ENCODE measurements at places on chromosomes 3 and 15.

- DNase-seq, result no peak
Observed at GRCh38 chr3:13872451-13872850, 7.4 kb downstream of the WNT7A start.

DNA sequence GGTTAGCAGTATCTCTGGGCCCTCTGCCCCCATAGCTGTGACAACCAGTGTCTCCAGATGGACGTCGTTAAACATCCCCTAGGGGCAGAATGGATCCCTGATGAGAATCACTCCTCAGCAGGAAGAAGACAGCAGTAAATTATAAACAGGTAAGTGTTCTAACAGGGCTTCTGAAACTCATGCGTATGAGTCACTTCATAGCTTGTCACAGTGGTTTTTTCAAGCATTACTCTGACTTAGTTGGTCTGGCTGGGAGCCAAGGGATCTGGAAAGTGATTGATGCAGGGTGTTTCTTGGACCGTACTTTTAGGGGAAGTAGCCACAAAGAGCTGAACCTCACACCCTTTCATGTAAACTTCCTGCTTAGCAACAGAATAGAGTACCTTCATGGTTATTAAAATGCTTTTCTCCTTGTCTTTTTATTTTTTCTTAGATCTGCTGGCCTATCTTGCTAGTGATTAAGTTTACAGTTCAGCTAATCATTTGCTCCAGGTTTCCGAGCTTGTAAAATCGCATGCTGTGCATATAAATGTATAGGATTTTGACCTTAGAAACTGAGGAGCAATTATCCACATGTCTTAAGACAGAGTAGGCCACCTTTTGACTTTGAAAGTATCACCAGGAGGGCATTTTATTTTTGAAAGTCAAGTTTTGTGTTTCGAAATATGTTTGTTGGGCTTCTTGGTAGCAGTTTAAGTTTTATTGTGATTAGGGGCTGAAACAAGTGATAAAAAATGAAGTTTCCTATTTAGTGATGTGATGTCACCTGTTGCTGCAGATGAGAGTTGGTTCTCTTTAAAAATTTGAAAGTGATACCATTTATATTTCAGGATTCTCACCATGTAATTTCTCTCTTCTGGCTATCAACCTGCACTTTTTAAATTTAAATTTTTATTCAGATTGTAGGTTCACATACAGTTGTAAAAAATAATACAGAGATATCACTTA, 333.9 kb downstream of the PTPRG start:
- peak; percentile 45 for DNase-seq

DNA sequence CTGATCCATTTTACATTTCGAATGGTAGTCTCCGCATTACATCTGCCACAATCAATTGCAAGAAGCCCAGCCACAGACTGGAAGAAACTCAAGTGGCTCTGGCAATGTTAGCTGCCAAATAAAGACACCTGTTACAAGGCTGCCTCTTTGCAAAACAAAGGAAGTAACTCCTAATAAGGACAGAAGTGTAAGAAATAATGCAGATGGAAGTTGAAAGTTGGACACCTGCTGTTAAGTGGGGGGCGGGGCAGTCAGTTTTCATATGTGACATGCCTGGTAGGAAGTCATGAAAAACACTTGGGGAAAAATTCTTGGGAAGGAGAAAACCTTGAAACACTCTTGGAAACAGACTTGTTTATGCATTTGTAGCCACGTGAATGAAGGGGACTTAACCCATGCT, 54.1 kb upstream of the ATP2C1 start:
- DNase-seq, result peak; percentile 16

DNA sequence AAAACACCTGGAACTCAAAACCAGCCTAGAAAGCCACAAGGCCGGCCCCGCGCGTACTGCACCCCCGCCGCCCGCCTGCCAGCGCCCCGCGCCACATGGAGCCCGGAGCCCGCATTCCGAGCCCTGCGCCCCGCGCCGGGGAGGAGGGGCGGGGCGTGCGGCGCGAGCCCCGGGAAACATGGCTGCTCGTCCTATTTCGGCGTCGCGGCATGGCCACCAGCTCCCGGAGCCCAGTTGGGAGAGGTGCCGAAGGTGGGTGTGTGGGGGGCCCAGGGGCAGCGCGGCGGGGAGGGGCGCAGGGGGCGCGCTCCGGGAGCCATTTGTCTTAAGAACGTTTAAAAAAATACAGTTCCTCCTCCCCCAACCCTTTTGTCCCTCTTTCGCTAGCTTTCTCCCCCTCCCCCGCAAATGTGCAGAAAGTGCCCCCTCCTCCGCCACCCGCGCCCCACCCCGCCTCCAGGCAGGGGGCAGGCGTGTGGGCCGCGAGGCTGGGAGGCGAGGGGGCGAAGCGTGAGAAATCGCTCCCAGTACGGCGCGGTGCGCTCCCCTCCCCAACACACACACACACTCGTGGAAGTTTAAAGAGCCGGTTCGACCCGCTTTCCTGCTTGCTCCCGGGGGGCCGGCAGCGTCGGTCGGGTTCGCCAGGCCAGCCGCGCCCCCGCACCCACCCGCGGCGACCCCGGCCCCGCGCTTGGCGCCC, 2.5 kb downstream of the ANP32A start:
- peak; percentile 69 for DNase-seq

DNA sequence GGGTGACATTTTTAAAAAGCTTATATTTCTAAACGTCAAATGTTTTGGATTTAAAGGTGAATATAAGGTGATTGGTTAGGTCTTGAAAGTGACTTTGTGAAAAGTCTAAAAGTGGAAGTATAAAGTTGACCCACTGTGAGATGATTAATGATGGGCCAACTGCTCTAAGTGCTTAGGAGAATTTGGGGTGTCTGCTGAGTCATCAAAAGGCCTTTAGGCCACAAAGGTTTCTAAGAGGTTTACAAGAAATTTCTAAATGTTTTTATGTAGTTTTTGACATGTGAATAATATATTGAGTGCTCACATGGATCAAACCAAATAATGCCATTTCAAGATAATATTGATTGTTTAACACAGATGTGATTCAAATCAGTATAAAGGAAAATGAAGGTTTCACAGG, 39.2 kb upstream of the SLC2A2 start:
- no peak for DNase-seq

- no peak for DNase-seq
Observed at GRCh38 chr3:31038086-31038739, 143.8 kb upstream of the GADL1 start.

DNA sequence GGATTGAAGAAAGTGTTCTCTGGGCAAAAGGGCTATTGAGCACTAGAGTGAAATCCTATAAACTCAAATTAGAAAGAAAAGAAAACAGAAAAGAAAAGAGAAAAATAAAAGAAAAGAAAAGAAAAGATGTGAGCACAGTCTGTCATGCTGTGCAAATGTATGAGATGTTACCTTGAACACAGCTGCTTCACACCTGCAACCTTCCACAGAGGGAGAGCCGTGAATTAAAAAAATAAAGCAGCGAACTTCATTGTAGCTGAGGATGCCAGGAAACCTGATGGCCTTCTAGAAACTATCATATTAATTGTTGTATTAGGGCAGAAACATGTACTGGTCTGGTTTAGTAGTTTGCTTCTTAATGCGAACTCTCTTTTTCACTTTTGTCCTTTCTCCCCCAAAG, 88.0 kb upstream of the SATB1 start:
- no peak for DNase-seq

DNA sequence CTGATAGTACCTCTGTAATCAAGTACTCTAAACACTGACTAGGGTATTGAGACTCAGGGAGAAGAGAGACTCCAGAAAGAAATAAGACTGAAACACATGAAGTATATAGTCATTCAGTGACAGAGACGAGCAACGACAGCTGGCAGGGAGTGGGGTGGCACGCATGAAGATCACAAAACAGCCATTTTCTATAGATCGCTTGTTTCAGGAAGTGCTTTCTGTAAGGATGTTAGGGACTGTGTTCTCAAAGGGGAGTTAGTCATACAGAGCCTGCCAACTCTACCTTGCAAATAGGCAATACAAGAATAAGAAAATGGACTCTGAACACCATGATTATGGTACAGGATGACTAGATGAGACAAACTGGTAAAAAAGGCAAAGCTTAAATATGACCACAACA, 139.5 kb downstream of the TBL1XR1 start:
- no peak for DNase-seq

Measured in gastrocnemius medialis (tissue), 4 donors.